Mesendoderm (in vitro differentiated cells): ENCODE measurements at places on chromosomes 6 and 20.

DNA sequence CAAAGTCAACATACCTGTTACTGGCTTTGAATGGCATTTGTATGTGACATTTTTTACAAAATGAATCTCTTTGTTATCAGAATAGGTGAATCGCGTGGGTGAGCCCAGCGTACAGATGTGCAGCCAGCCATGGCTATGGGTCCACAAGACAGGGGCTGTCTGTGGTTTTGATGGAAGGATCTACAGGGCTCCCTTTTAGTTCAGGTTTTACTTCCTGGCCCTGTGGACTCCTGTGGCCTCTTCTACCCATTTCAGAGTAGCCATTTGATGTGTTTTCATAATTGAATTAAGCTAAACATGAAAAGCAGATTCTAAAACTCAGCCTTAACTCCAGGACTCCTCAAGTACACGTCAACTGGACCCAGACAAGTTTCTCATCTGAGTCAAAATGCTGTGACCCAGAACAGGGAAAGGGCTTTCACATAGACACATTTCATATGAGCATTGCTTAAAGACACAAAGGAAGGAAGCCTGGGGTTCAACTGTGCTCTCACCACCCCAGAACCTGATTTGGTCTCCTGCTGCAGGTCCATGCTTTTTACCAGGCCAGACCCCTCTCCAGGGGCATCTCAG is 105.3 kb upstream of the NAA20 start:
- no peak for DNase-seq

DNA sequence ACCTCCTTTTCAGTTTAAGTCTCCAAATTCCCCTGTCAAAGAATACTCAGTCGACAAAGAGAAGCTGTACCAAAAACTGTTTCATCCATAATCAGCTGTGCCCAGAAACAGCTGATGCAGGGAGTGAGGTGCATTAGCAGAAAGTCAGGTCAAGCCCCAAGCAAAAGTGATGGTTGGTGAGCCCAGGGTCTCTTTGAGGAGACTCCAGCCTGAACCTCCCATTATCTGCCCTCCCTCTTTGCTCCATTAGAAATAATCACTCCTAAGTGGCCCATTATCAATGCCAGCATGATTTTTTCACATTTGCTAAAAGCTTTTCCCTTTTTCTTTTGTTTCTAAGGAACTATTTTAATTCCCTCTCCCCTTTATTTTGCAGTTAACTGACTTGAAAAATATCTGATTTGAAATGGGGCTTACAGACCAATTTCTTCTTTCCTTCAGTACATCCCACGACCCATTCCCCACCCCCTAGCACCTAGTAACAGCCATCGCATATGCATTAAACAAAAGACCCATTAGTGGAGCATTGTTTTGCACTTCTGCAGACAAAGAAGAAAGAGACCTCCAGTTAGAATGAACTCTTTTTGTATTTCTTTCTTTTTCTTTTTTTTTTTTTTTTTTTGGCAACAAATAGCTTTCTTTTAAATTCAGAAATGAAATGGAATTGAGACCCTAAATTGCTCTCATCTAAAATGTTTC is 257.0 kb downstream of the GRIK2 start:
- DNase-seq = no peak

- no peak for DNase-seq
These were observed 234.2 kb downstream of the BCKDHB start for GRCh38 chr6:80340686-80341085.

DNA sequence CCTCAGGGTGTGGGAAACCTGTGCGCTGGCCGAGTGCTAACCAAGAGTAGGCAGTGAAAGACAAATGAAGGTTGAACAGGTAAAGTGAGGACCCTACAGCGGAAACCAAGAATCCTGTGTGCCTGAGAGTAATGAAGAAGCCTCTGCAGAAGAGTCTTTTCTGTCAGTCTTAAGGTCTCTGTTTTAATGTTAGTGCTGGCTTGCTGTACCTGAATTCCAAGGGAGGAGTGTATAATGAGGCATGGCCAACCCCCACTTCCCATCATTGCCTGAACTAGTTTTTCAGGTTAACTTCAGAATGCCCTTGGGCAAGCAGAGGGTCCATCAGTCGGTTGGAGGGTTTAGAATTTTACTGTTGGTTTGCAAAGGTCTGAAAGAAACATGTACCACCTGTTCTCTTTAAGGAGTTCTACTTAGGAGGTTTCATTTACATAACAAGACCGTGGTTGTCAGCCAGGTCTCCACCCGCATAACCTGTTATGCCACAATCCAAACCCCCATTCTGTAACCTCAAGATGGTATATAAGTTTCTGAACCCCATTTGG is 589 bp upstream of the PDCD2 start:
- peak; percentile 69 for DNase-seq

DNA sequence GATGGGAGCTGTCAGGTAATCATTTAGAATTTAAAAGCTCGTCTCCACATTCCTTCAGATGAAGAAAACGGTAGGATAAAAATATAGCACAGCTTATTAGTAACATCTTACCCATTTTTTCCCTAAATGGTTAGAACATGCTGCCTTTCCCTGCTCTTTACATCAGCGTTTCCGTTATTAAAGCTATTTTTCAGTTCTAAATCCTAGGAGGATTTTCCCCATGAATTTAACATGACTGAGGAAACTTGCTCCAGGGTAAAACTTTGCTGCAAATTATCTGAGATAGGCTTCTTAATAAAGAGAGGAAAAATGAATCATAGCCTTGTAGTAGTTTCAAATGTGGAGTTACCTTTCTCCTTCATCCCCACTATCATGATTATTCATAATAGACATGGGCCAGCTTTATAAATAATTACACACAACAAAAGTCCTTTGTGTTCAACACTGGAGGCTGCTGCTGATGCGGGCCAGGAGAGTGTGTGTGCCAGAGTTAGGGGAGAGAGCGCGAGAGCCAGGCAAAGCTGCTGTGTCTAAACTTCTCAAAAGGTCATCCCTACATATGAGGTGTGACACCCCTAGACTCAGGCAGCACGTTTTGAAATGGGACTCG is 24.4 kb downstream of the MYLIP start:
- no peak for DNase-seq

- DNase-seq = no peak
These were observed 180.6 kb downstream of the BCKDHB start for GRCh38 chr6:80287112-80287511.

- no peak for DNase-seq
These were observed 240.9 kb downstream of the LRFN2 start for GRCh38 chr6:40346246-40346645.

DNA sequence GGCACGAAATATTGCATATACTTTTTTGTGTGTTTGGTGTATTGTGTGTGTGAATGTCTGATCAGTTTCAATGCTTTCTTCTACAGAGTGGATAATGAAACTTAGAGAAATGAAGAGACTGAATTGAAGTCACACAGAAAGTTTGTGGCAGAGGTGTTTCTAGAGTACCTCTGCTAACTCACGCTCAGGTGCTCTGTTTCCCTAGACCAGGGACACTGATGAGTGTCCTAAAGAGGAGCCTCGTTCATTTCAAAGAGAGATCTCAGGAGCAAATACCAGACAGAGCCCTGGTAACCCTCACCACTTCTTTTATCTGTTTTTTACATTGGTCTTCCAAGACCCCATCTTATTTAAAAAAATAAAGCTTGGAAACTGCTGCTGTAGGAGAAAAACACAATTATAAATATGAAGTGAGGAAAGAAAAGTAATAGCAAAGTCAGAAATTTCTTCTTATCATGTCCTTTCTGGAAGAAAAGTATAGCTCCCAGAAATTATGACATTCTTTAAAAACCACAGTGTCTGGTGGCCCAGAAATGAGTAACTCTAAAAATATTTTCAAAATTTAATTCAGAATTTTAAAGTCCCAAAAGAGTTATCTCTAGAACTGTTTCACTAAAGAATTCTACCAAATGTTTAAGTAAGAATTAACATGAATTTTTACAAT is 720.6 kb downstream of the RFPL4B start:
- no peak for DNase-seq

DNA sequence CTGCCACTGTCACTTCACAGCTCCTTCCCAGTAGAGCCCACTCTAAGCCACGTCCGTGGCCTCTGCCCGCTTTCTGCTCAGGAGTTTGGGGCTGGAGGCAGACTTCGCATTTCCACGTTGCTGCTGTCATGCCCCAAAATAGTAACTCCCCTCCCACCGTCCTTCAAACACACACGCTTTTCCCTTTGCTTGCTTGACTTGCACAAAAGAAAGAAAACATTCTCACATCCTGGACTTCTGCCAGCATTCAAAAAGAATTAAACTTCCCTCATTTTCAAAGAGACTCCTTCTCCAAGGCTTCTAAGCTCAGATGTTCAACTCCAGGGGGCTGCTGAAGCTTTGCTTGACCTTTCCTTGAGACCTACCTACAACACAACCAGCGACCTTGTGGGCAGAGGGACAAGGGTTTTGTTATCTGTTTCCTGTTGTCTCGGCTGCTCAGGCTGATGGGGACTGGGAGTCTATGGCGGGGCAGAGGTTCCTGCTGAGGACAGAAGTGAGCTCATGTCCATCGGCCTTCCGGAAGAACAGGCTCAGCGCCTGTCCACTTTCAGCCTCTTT is 263.8 kb upstream of the FOXQ1 start:
- no peak for DNase-seq

DNA sequence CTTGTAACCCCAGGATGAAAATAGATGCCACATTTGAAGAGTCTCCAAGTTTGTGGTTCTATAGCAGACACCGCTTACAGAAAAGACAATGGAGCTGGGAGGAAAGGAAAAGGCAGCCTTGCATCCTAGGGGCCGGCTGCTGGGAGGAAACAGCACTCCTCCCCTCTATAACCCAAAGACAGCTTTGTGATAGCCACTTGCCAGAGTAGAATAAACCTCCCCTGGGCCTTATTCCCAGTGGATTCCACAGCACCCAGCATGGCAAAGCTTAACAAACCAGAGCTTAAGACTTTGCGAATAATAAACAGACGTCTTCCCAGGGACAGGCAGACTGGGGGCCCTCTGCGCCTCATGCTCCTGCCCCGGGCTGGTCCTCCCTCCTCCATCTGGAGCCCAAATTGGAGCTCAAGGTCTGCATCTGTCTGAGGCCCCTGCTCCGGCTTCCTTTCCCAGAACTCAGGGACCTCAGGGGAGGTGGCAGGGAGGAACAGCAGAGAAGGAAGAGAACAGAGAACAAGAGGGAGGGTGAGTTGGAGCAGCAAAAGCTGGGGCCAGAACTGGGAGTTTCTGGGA is 8.8 kb upstream of the TAF8 start:
- DNase-seq = no peak

DNA sequence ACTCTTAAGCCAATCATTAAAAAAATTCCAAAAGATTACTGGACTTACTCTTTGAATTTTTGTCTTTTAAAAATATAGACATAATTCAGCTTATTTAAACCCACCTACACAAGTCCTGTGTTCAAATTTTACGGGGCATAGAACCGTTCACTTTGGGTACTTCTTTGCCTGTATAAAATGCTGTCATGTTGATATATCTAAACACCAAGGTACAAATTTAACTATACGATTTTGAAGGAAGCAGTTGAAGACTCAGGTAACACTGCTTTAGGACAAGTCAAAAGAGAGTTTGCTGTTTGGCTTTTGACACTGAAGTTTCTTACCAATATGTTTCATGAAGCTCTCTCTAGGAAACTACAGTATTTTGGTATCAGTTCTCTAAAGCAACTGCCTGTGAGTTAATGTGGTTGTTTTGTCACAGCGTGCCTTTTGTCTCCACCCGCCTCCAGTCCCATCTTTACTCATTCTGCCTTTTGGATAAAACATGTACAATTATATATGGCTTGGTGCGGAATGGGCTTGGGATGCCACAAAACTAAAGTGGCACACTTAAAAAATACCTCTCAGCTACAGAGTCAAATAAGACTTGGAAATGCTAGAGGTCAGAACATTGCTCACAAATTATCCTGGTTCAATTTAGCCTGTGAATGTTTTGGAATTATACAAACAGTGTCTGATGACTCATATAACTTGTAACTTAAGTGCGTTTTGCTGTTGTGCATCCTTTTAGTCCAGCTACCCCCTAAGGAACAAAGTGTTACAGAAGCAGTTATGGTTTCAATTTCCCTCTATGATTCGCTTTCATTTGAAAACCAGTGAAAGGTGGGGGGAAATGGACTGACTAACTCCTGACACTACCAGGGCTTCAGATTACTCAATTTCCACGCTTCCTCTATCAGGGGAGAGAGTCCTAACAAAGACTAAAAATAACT is 38.7 kb downstream of the RGS17 start:
- no peak for DNase-seq

DNA sequence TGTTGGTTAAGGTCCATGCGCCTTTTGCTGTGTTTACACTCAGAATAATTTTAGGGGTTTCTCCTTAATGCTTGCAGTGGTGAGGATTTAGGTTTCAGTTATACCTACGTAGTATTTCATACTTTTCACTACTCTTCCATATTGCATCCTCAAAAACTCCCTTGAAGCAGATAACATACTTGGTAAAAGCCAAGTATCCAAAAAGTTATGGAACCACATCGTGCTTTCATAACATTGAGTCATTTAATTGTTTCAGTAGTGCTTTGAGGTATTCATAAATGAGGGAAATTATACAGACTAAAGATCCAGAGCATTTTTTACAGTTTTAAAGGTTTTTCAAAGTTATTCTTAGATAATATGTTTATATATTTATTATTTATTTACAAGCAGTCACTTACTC is 4.0 kb upstream of the ATXN1 start:
- no peak for DNase-seq

GRCh38 chr6:45895569-45895968 is 120.1 kb downstream of the CLIC5 start:
- DNase-seq = no peak

DNA sequence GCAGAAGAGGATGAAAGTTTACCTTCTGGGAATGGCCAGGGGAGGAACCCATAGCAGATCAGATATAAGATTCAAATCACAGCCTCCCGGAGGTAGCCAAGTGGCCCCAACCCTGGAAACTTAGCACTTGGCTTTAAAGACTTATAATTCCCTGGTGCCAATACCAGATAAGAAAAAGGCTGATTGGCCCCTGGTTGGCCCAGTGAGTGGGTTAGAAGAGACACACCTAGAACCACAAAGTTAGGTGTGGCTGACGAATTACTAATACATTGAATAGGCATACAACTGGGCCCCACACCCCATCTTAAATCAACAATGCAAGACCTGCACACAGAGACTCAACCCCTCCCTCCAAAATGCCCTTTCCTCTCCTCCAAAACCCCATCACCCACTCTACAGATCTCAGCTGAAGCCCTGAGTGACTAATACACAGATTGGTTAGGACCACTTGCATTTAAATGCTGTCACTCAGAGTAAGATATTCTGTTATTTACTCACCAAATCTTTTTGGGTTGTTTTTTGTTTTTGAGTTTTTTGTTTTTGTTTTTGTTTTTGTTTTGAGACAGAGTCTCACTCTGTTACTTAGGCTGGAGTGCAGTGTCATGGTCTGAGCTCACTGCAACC is 315.4 kb upstream of the JARID2 start:
- no peak for DNase-seq

DNA sequence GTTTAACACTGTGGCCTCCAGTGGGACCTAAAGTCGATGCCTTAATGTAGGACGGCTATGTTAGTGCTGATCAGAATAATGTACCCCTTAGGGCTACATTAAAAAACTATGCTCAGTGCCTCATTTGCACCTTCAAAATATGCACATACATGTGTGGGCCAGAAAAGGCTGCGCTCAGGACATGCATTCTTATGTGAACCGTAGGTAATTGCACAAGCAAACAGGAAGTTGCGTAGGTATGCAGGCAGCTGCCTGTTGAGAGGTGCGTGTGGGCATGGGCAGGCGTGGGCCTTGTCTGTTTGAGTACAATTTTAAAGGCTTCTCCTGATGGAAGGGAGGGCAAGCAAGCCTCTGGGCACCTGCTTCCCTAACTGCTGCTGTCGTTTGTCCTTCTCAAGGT is 116.2 kb upstream of the JAG1 start:
- DNase-seq = no peak
